Progenitor cell of endocrine pancreas (in vitro differentiated cells): ENCODE measurements at places on chromosomes 5 and 9.

GRCh38 chr5:149371296-149371962 lies 7.7 kb downstream of the IL17B start:
- DNase-seq, result peak; percentile 30

GRCh38 chr9:131942146-131942720 lies 137.4 kb downstream of the MED27 start:
- no peak for DNase-seq

DNA sequence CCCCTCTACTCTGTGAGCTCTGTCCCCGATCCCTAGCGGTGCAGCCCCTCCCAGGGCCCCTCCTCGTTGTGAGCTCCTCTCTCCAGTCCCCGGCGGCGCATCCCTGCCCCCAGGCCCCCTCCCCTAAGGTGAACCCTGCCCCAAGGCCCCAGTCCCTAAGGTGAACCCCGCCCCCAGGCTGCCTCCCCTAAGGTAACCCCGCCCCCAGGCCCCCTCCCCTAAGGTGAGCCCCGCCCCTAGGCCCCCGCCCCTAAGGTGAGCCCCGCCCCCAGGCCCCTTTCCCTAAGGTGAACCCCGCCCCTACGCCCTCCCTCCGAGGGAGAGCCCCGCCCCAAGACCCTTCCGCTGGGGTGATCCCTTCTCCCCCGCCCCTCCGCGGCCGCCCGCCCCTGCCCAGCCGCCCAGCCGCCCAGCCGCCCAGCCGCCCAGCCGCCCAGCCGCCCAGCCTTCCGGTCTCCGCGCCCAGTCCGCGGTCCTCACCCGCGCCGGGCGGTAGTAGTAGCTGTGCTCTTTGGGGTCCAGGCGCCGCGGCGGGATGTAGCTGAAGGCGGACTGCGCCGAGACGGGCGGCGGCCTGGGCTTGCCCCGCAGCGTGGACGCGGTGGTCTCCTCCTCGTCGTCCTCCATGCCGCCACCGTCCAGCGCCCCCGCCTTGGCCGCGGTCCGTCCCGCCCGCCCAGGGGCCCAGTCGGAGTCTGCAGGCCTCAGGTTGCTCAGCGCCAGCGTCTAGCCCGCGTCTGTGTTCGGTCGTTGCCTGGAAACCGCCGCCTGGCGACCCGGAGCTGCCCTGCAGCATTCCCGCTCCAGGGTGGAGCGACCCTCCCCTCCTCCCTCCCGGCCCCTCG lies at the start of gene CFAP90:
Gene CFAP90 (minus strand): TSS at position 739 of the 845 bp plus-strand sequence. CDS start 112 bp downstream, at position 627.
- peak; percentile 81 for DNase-seq

DNA sequence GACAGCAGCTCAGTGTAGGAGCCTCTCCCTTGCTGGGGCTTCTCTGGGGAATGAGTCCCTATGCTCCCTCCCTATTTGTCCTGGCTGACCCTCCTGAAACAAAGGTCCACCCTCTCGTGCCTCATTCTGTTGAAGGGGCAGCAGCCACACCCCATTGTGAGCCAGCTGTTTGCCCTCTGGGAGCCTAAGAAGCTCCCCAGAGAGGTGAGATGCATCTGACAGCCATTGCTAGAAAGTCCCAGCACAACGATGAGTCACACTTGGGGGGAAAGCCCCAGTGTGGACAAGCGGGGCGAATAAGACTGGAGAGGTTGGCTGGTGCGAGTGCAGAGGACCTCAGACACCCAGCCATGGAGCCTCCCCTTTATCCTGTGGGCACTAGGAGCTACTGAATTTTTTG lies 101.4 kb downstream of the PPARGC1B start:
- no peak for DNase-seq

DNA sequence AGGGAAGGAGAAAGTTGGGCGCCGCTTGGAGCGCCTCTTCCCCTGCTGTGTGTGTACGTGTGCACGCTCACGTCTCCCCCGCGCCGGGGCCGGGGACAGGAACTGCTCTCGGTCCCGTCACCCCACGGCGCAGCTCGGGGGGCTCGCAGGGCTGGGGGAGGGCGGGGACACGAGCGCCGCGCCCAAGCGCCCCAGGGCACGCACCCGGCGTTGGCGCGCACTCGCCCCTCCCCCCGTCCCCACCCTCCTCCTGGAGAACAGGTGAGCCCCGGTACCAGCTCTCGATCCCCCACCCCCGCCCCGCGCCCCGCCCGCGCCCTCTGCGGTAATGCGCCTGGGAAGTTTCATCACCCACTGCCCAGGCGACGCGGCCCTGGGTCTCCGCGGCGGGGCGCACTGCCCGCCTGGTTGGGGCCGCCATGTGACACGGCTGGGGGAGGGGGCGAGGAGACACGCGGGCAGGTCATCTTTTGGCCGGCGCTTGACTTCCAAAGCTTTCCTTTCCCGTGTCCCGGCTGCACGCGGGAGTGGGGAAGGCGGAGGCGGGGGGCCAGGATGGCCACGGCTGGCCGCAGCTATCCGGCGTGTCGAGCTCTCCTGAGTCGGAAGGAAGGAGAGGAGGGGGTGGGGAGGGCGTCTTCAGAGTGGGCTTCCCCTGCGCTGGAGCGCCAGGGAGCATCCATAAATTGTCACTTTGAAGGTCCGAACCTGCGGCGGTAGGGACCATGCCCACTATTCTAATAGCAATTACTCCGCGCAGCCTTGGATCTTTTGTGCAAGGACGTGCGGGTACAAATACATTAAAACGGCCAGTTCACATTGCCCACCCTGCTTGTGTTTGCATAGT lies 1.5 kb upstream of the STC2 start:
- DNase-seq, result peak; percentile 52

- DNase-seq, result no peak
These were observed 358.6 kb upstream of the PAPPA start for GRCh38 chr9:115794921-115795475.

DNA sequence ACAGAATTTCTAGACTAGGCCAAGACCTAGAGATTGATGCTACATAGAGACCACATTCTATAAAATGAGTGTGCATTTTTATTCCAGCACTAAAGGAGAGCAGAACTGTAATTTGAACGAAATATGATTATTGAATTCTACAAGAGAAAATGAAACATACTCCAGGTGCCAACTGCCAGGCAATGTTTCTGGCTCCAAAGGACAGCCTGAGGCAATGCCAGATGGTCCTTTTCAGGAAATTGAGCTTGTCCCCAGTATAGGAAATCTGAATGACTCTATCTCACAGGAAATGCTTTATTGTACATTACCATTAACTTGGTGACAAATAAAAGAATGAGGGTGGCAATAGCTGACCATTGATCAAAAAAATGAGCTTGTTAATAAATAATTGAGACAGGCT lies 28.8 kb upstream of the RASGRF2 start:
- DNase-seq, result no peak

GRCh38 chr5:137921931-137922330 lies 32.7 kb downstream of the PKD2L2 start:
- no peak for DNase-seq

GRCh38 chr9:130847306-130848217 lies 12.5 kb downstream of the ABL1 start:
- DNase-seq, result no peak

- no peak for DNase-seq
These were observed 10.3 kb upstream of the QRFP start for GRCh38 chr9:130906735-130907416.

DNA sequence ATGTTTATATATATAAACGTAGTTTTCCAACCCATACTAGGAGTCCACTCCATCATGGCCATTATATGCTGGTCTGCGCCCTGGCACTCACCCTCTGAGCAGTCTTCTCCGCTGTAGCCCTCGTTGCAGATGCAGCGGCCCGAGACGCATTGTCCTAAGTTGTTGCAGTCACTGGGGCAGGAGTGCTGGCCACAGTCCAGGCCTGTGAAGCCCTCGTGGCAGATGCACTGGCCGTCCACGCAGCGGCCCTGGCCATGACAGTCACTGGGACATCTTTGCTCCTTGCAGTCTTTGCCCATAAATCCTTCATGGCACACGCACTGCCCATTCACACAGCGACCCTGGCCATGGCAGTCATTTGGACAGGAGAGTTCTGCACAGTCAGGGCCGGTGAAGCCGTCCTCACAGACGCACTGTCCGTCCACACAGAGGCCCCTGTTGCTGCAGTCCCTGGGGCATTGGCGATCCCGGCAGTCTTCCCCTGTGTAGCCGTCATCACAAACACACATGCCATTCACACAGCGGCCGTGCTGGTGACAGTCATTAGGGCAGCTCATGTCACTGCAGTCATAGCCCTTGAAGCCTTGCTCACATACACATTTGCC lies 32.1 kb downstream of the TNC start:
- DNase-seq, result no peak

DNA sequence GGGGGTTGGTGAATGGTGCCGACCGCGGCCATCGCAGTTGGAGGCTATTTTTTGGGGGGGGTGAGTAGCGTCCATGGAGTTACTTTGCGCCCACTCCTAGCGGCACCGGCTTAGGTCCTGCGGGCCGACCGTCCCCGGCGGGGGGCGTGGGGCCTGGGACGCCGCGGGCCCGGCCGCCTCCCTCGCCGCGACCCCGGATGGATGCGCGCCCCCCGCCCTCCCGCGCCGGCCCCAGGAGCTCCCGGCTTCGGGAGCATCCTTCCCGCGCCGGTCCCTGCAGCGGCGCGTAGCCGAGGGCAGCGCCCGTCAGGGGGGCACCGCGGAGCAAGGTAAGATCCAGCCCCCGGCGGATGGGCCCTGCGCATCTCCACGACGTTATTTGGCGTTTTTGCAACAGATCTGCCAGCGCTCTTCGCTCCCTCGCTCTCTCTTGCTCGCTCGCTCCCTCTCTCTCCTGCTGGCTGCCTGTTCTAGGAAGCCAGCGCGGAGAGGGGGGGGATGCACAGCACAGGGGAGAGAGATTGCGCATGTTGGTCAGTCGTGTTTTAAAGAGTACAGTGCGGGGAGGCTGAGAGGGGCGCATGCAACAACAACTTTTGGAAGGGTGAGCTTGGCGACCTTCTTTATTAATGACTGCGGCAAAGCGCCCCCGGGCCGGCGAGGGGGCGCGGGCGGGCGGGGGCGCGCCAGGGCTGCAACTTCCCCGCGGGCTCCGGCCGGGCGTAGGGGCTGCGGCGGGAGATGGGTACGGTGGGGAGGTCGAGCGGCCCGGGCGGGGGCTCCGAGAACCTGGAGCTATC lies 413 bp downstream of the JADE2 start:
- peak; percentile 42 for DNase-seq

DNA sequence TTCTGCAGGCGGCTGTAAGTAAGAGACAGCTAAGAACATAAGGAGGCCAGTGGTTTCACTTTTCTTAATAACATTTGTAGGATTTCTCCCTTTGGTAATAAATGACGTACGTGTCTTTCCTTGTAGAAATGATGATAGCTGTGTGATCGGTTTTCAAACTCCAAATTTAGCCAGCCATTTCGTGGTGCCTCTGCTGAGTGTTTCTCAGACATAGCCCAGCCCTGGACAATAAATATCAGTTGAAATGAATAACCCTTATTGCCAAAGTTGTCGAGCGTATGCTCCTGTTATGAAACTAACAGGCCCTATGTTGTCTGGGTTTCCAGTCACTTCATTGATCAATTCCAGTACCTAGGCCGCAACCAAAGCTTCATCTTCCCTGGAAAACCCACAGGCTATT lies 75.0 kb upstream of the MSX2 start:
- DNase-seq, result no peak

GRCh38 chr9:90940280-90940679 lies 138.7 kb downstream of the SYK start:
- DNase-seq, result no peak

- DNase-seq, result no peak
These were observed 8.1 kb upstream of the SLC34A1 start for GRCh38 chr5:177376107-177376506.

GRCh38 chr9:135248111-135248510 lies 160.6 kb downstream of the OLFM1 start:
- no peak for DNase-seq

- DNase-seq, result no peak
These were observed 177.5 kb downstream of the SYK start for GRCh38 chr9:90979138-90979551.

DNA sequence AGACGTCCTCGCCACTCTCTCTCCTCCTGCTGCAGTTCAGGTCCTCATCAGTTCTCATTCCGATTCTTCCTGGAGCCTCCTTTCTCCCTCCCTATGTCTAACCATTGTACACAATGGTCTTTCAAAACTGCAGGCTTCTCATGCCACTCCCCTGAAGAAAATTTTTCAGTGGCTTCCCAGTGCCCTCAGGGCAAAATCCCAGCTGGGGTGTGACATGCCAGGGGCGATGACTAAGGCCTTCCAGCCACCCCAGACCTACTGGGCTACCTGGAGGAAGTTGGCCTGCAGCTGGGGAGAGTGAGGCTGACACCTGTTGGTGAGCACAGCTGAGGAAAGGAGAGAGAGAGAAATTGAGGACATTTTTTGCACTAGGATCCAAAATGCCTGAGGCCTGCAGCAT lies 65.2 kb downstream of the SREK1 start:
- no peak for DNase-seq

DNA sequence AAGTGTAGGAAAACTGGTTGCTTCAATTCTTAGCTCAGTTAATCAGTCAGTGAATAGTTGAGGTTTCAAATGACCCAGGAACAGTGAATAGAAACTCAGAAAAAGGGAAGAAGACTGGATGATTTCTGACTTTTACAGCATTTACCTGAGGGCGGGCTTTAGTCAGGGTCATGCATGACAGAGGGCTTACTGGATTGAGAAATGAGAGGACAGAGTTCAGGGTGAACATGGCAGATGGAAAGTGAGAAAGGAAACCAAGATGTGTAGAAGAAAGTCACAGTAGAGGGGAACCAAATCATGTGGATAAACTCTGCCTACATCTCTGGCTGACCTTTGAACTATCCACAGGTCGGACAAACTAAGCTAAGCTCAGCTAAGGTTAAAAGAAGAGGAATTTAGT lies 596.0 kb downstream of the SEMA5A start:
- DNase-seq, result no peak

GRCh38 chr9:37565661-37566618 lies 10.2 kb downstream of the FBXO10 start:
- DNase-seq, result no peak

GRCh38 chr5:45035991-45036390 lies 227.2 kb downstream of the MRPS30 start:
- no peak for DNase-seq

- no peak for DNase-seq
These were observed 137.9 kb upstream of the SLC24A2 start for GRCh38 chr9:19926774-19927173.

DNA sequence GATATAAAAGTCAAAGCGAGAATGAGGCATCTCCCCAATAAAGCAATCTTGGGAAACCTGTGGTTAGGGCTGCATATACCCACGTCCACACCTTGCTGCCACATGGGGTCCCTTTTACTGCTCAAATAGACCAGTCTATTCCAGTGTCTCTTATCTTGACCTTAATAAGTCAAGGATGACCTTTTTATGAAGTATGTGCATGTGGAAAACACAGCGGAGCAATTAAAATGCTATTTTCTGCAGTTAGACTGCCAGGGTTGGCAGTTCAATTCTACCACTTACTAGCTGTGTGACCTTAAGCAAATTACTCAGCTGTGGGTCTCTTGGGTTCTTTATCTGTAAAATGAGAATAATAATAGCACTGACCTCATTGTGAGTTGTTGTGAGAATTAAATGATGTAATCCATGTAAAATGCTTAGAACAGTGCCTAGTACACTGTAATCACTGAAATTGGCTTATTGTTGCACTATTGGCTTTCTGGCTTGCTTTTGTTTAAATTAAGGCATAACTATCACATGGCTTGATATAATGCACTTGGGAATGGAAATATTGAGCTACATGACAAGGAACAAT lies 67.8 kb upstream of the HSPB3 start:
- DNase-seq, result no peak
